ENCODE measurements at places on chromosomes 11 and 22. TPM values are rescaled to one million over a fixed set of nuclear protein-coding genes. Genes with fewer than 3 reads are reported as not detected.
A peak's percentile ranks its signal among the peaks of the same experiment; 100 is the strongest.

- no peaks in the 10 kb centered on the region for H3K36me3 ChIP-seq
- no peak overlapping the region for H3K4me3 ChIP-seq
- no peak for DNase-seq
- no peaks in the 10 kb centered on the region for H3K4me1 ChIP-seq
- no peak overlapping the region for H3K27ac ChIP-seq
These were observed 47.3 kb downstream of the TENM4 start for GRCh38 chr11:79393362-79394043.

GRCh38 chr11:31542862-31543261, 33.3 kb downstream of the ELP4 start:
- H3K27me3 ChIP-seq: no peaks in the 10 kb centered on the region
- no peaks in the 10 kb centered on the region for H3K36me3 ChIP-seq
- H3K4me1 ChIP-seq: no peaks in the 10 kb centered on the region
- no peak overlapping the region for H3K4me3 ChIP-seq
- no peak overlapping the region for H3K27ac ChIP-seq
- no peak for DNase-seq

The CHRM1 gene
- polyA plus RNA-seq: not detected

The OR52E5 gene
- not detected for polyA plus RNA-seq

GRCh38 chr11:17412488-17413180, 24.2 kb upstream of the KCNJ11 start:
- H3K4me3 ChIP-seq: no peak overlapping the region
- H3K36me3 ChIP-seq: no peaks in the 10 kb centered on the region
- H3K27me3 ChIP-seq: no peaks in the 10 kb centered on the region
- DNase-seq: no peak

GRCh38 chr11:108142304-108142703, 20.9 kb downstream of the ACAT1 start:
- H3K4me3 ChIP-seq: no peak overlapping the region
- no peak overlapping the region for H3K27ac ChIP-seq
- H3K36me3 ChIP-seq: peaks cover 24% of the 10 kb centered on the region
- no peaks in the 10 kb centered on the region for H3K4me1 ChIP-seq
- DNase-seq: no peak
- H3K27me3 ChIP-seq: no peaks in the 10 kb centered on the region

- no peaks in the 10 kb centered on the region for H3K27me3 ChIP-seq
- H3K36me3 ChIP-seq: no peaks in the 10 kb centered on the region
- peaks cover 26% of the 10 kb centered on the region for H3K4me1 ChIP-seq
- no peak overlapping the region for H3K4me3 ChIP-seq
These were observed 33.5 kb upstream of the CD44 start for GRCh38 chr11:35105319-35106079.

GRCh38 chr11:70251659-70252321, 18.7 kb upstream of the PPFIA1 start:
- no peak overlapping the region for H3K27ac ChIP-seq
- no peaks in the 10 kb centered on the region for H3K36me3 ChIP-seq
- H3K27me3 ChIP-seq: no peaks in the 10 kb centered on the region
- no peak for DNase-seq

The IGSF9B gene
- 0.03 TPM for polyA plus RNA-seq

DNA sequence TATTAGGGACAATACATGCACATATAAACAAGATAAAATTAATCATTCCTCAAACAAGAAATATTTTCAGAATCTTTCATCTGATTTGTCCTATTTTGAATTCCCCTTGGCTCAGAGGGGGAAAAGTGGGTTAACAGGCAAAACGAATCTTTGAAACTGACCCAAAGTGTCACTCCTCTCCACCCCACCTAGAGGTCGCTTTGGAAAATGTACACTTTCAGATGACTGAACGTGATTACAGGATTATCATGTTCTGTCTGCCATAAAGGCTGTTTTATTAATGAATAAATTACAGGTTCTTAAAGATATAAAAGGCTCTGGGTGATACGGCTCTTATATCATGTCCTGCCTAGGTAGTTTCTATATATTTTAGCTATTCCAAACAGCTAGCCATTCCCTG, 1735.0 kb downstream of the LRRC4C start:
- DNase-seq: no peak
- no peak overlapping the region for H3K27ac ChIP-seq
- no peaks in the 10 kb centered on the region for H3K4me1 ChIP-seq
- no peak overlapping the region for H3K4me3 ChIP-seq
- H3K36me3 ChIP-seq: no peaks in the 10 kb centered on the region
- no peaks in the 10 kb centered on the region for H3K27me3 ChIP-seq

GRCh38 chr11:12073886-12074285, 36.5 kb upstream of the MICAL2 start:
- H3K4me3 ChIP-seq: no peak overlapping the region
- DNase-seq: no peak
- no peak overlapping the region for H3K27ac ChIP-seq

- DNase-seq: no peak
- H3K4me3 ChIP-seq: no peak overlapping the region
- H3K4me1 ChIP-seq: no peaks in the 10 kb centered on the region
- no peaks in the 10 kb centered on the region for H3K27me3 ChIP-seq
- H3K27ac ChIP-seq: no peak overlapping the region
These were observed 40.3 kb downstream of the ALX4 start for GRCh38 chr11:44269369-44270351.

The PHF5A gene
- polyA plus RNA-seq: 51.5 TPM

- H3K36me3 ChIP-seq: no peaks in the 10 kb centered on the region
- no peak for DNase-seq
- H3K27me3 ChIP-seq: no peaks in the 10 kb centered on the region
- H3K27ac ChIP-seq: no peak overlapping the region
- no peak overlapping the region for H3K4me3 ChIP-seq
These were observed 73.4 kb upstream of the CD44 start for GRCh38 chr11:35065566-35065965.

The LIPT2 gene
- polyA plus RNA-seq: 4.3 TPM

- H3K4me3 ChIP-seq: no peak overlapping the region
- peaks cover 3% of the 10 kb centered on the region for H3K36me3 ChIP-seq
- H3K27me3 ChIP-seq: no peaks in the 10 kb centered on the region
- no peaks in the 10 kb centered on the region for H3K4me1 ChIP-seq
- H3K27ac ChIP-seq: no peak overlapping the region
These were observed 120.8 kb upstream of the APOA1 start for GRCh38 chr11:116958246-116958645.

DNA sequence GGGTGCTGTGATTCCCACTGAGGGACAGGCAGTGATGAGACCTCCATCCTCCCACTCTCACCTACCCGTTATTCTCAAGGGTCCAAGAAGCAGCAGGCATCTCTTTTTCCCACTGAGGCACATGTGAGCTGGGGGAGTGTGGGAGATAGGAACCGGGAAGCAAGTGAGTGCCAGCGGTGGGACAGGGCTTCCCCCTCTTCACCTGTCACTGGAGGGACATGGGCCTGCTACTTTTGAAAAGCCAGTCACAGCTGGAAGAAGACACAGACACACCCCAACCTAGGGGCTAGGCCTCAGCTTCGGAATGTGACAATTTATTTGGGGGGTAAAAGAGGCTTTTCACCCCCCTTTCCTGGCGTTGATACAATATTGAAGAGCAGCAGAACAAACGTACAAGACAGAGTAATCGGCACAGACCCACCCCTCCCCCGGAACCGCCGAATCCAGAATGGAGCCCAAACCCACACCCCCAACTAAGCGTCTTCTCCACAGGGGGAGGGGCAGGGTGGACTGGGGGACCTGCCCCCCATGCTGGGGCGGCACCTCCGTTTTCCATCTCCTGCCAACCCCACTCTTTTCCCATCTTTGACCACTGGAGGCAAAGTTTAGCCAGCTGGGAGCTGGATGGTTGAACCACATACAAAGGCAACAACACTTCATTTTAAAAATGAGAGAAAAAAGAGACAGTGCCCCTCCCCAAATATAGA, 10.7 kb downstream of the CBX6 start:
- DNase-seq: no peak
- H3K27ac ChIP-seq: no peak overlapping the region
- H3K4me3 ChIP-seq: no peak overlapping the region
- H3K27me3 ChIP-seq: no peaks in the 10 kb centered on the region
- H3K4me1 ChIP-seq: no peaks in the 10 kb centered on the region

The OR52I2 gene
- polyA plus RNA-seq: not detected

GRCh38 chr22:46251266-46251665, 1.2 kb upstream of the CDPF1 start:
- H3K4me3 ChIP-seq: peak overlapping the region; percentile 77
- peaks cover 7% of the 10 kb centered on the region for H3K4me1 ChIP-seq
- no peaks in the 10 kb centered on the region for H3K36me3 ChIP-seq
- H3K27me3 ChIP-seq: no peaks in the 10 kb centered on the region

DNA sequence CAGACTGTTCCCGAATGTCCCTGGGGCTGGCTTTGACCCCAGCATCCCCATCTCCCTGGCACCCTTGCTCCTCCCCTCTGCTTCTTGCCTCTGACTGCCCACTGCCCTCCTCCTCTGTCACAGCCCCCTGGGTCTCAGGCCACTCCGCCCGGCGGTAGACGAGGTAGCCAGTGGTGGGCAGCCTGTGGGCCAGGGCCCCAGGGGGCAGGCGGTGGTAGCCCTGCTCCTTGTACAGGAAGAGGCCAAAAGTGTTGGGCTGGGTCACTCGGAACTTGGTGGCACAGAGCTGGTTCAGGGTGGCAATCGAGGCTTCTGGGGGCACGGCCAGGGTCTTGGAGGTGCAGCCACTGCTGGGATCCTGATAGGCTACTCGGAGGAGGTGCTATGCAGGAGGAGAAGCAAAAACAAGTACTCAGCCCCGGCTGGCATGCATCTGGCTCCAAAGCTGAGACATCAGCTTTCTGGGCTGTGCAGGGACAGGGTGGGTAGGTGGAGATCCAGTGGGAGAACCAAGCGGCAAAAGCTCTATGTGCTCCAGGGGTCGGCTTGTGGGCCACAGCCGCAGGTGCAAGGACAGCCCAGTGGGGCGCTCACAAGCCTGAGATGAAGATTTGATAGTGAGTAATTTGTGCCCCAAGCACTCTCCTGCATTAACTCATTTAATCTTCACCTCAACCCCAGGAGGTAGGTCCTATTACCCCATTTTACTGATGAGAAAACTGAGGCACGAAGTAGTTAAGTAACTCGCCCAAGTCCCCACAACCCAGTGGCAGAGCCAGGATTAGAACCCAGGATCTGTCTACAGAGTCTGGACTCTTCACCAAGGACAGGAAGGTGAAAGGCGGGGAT, 3.6 kb downstream of the RIN1 start:
- peaks cover 26% of the 10 kb centered on the region for H3K4me1 ChIP-seq
- H3K4me3 ChIP-seq: no peak overlapping the region
- H3K36me3 ChIP-seq: peaks cover 2% of the 10 kb centered on the region
- H3K27me3 ChIP-seq: no peaks in the 10 kb centered on the region

GRCh38 chr11:134037046-134037908, 31.6 kb upstream of the JAM3 start:
- H3K27me3 ChIP-seq: no peaks in the 10 kb centered on the region
- H3K4me3 ChIP-seq: peak overlapping the region; percentile 82
- H3K27ac ChIP-seq: no peak overlapping the region
- H3K36me3 ChIP-seq: no peaks in the 10 kb centered on the region
- peak; percentile 7 for DNase-seq

All from GM12878 (cell line).